ENCODE measurements at places on chromosomes 12 and 14. TPM values are rescaled to one million over a fixed set of nuclear protein-coding genes. Genes with fewer than 3 reads are reported as not detected.

SERPINA6 gene
- 0.26 TPM for total RNA-seq

- no peak for DNase-seq
Observed at GRCh38 chr14:61876362-61877034, 114.3 kb downstream of the SNAPC1 start.

- no peak for DNase-seq
Observed at GRCh38 chr12:24025153-24025798, 75.8 kb upstream of the SOX5 start.

CCDC197 gene
- not detected for total RNA-seq

GRCh38 chr12:79140711-79141110, 276.1 kb downstream of the SYT1 start:
- DNase-seq, result no peak

GRCh38 chr14:65286443-65286842, 126.1 kb upstream of the FUT8 start:
- no peak for DNase-seq

- no peak for DNase-seq
Observed at GRCh38 chr14:35042632-35043031, 3.4 kb upstream of the FAM177A1 start.

GRCh38 chr14:24196071-24197055, 1.1 kb upstream of the TM9SF1 start:
- DNase-seq, result no peak

DNA sequence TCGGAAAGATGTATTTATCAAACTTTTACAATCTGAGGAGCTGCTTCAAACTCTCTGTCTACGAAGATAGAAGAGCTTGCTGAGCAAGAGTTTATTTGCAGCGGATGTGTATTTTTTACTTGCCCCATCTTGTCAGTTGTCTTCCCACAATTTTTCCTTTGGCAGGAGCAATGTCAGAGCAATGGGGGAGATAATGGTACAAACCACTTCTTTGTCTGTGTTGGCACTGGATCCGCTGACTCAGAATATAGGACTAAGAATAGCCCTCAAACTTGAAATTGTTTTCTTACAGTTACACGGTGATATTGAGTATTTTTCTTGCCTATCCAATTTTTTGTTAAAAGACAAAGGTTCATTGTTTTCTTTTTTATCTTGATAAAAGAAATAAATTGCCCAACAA, 27.6 kb downstream of the HELB start:
- no peak for DNase-seq

GRCh38 chr14:94374749-94375260, 13.6 kb downstream of the SERPINA1 start:
- DNase-seq, result no peak

DNA sequence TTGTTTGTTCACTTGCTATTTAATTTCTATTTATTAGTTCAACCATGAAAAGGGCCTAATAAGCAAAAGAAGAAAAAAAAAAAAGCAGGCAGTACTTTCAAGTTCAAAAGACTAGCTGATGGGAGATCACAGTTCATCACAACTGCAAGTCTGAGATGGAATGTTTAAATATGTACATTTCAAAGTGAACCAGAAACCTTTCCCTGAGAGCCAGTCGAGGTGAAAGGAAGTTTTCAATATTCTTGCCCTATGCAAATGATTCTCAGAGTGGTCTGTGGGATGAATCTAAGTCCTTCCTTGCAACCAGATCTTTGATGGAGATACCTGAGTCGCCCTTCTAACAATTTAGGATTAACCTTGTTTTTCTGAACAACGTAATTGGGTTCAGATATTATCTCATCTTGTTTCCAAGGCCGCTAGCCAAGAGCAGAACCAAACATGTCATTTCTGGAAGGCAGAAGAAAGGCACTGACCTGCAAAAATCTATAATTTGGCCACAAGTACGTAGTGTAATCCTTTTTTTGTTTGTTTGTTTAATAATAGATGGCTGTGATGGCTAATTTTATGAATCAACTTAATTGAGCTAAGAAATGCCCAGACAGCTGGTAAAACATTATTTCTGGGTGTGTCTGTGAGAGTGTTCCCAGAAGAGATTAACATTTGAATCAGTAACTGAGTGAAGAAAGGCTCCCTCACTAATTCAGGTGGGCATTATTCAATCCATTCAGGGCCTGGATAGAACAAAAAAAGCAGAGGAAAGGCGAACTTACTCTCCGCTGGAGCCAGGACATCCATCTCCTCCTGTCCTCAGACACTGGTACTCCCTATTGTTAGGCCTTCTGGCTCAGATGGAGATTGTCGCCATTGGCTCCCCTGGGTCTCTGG, 171.1 kb upstream of the TMPO start:
- DNase-seq, result no peak

- DNase-seq, result no peak
Observed at GRCh38 chr12:88453323-88453722, 126.9 kb downstream of the KITLG start.

DNA sequence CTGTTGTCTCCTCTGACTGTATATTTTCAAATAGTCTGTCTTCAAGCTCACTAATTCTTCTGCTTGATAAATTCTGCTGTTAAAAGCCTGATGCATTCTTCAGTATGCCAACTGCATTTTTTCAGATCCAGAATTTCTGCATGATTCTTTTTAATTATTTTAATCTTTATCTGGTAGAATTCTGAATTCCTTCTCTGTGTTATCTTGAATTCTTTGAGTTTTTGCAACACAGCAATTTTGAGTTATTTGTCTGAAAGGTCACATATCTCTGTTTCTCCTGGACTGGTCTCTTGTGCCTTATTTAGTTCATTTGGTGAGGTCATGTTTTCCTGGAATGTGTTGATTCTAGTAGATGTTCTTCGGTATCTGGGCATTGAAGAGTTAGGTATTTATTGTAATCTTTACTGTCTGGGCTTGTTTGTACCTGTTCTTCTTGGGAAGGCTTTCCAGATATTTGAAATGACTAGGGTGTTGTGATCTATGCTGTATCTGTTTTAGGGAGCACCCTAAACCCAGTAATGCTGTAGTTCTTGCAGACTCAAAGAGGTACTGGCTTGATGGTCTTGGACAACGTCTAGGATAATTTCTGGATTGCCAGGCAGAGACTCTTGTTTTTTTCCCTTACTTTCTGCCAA, 193.8 kb upstream of the NPAS3 start:
- no peak for DNase-seq

GRCh38 chr14:101417434-101417833, 143.9 kb upstream of the DIO3 start:
- DNase-seq, result no peak

- DNase-seq, result peak; percentile 18
Observed at GRCh38 chr12:40970320-40970907, 217.7 kb upstream of the PDZRN4 start.

GRCh38 chr12:121252712-121253345, 42.9 kb downstream of the P2RX4 start:
- no peak for DNase-seq

STON2 gene
- 0.40 TPM for total RNA-seq
